OCI-M1 (cell line): ENCODE measurements at places on chromosomes 1 and 21.

DNA sequence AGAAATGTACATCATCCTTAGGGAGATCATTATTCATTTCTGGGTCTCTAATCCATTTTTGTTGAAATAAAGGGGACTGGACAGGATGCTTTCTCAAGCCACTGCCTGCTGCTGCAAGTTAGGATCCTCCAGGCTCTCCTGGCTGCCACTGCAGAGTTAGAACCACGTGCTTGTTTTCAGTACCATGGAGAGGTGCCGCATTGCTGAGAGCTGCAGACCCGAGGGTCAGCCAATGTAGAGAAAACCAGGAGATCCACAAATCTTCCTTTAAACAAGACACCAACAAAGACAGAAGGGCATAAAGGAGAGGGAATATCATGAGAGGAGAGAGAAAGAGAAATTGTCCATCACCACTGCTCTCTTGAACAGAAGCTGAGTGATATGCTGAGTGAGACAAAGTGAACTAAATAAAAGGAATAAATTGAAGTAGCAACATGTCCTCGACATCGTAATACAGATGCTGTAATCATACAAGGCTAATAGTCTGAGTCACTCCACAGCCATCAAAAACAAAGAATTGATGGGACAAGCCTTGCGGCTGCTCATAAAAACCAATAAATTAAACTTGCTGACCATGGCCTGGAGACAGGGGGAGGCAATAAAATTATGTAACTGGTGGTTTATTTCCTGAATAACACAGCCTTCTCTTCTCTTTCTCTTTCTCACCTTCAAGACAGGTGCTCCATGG, 255.7 kb downstream of the OMA1 start:
- DNase-seq, result peak; percentile 43

DNA sequence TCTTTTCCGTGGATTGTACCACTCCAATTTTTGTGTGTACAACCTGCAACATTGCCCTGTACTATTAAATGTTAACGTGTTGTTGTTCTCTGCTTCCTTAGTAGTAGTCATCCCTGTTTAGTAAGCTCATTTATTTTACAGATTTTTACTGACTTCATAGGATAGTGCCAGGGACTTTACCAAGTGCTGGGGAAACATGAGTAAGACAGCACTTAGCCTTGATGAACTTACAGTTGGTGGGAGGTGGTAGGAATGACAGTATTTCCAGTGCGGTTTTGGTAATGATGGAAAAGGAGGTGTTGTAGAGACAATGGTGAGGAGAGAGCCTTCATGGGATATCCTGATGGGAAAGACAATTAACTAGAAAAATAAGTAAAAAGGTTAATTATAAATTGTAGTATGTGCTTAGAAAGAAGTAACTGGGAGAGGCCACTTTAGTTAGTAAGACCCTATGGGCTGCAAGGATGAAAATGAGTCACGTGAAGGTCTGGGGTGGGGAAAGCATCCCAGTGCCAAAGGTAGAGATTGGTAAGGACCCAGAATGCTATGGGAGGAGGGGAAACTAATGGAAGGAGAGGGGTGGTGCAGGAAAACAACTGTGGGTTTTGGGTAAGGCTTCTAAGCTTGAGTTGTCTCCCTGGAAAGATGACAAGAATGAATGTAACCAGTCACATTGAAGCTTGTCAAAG, 1.7 kb downstream of the RLF start:
- DNase-seq, result no peak

GRCh38 chr1:202072211-202072765, 50.4 kb upstream of the GPR37L1 start:
- no peak for DNase-seq

- DNase-seq, result no peak
Observed at GRCh38 chr1:117719004-117719403, 113.2 kb downstream of the TENT5C start.

GRCh38 chr1:100360790-100361510, 8.6 kb downstream of the CDC14A start:
- DNase-seq, result peak; percentile 54
